H1 (cell line): ENCODE measurements at places on chromosomes 3 and 15.
A peak's percentile ranks its signal among the peaks of the same experiment; 100 is the strongest.

DNA sequence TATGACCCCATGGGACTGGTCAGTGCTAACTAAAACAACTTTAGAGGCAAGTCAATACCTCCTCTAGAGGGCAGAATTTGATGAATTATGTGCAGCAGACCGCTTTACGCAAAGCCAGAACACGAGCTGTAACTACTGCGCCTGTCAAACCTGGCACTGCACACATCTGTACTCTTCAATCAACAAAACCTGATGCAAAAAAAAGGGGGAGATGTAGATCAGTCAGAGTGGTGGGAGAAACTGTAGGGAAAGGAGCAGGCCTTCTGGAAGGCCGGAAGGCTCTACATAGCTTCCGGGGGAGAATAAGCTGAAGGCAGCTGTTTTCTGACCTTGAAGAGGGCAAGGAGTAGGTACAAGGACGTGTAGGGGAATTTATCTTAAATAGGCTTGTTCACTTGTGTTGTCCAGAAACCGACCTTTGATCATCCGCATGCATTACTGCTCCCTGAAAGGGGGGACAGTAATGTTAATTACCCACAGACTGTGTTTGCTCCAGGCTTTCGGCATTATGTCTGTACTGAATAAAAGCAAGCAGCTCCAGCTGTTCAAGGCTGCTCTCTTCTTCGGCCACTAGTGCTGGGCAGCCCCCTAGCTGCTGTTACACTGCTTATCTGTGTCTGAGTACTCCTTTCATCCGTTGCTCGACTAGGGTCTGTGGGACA lies 41.0 kb downstream of the GPR160 start:
- no peak overlapping the region for H3K4me3 ChIP-seq
- no peak for DNase-seq
- H3K27ac ChIP-seq, result no peak overlapping the region
- no peaks in the 10 kb centered on the region for H3K4me1 ChIP-seq
- H3K27me3 ChIP-seq, result no peaks in the 10 kb centered on the region

- DNase-seq, result no peak
- no peak overlapping the region for H3K27ac ChIP-seq
- H3K27me3 ChIP-seq, result no peaks in the 10 kb centered on the region
- no peak overlapping the region for H3K4me3 ChIP-seq
- no peaks in the 10 kb centered on the region for H3K4me1 ChIP-seq
Observed at GRCh38 chr3:154976072-154976983, 103.8 kb upstream of the MME start.

GRCh38 chr15:55528812-55529211 lies 20.8 kb upstream of the DNAAF4 start:
- H3K4me1 ChIP-seq, result no peaks in the 10 kb centered on the region
- H3K27ac ChIP-seq, result no peak overlapping the region
- DNase-seq, result no peak
- H3K4me3 ChIP-seq, result no peak overlapping the region
- peaks cover 7% of the 10 kb centered on the region for H3K27me3 ChIP-seq

- H3K27me3 ChIP-seq, result no peaks in the 10 kb centered on the region
- no peaks in the 10 kb centered on the region for H3K4me1 ChIP-seq
- H3K4me3 ChIP-seq, result no peak overlapping the region
- no peak overlapping the region for H3K27ac ChIP-seq
- H3K36me3 ChIP-seq, result no peaks in the 10 kb centered on the region
- no peak for DNase-seq
Observed at GRCh38 chr15:48449734-48450133, 118.5 kb downstream of the DUT start.

GRCh38 chr3:197333901-197334639 lies 35.7 kb upstream of the DLG1 start:
- no peak for DNase-seq
- no peaks in the 10 kb centered on the region for H3K27me3 ChIP-seq
- H3K36me3 ChIP-seq, result no peaks in the 10 kb centered on the region
- H3K27ac ChIP-seq, result no peak overlapping the region
- H3K4me1 ChIP-seq, result peaks cover 5% of the 10 kb centered on the region; the same call in 1 of the 2 replicates
- no peak overlapping the region for H3K4me3 ChIP-seq

DNA sequence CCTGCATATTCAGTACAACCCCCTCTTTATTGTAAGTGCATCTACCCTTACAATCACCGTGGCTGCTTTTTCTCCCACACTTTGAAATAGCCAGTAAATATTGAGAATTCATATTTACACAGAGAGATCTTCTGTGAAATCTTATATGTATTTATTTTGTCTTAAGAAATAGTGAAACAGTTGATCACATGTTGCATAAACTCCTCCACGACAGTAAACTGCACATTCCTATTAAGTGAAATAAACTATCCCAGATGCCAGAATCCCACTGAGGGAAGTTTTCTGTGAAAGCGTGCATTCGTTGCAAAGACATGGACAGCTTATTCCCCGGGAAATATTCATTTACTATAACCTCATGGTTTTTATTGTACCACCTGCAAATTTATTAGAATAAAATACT lies 796.0 kb downstream of the ROBO2 start:
- no peak overlapping the region for H3K4me3 ChIP-seq
- H3K27ac ChIP-seq, result no peak overlapping the region
- no peaks in the 10 kb centered on the region for H3K27me3 ChIP-seq
- no peak for DNase-seq
- no peaks in the 10 kb centered on the region for H3K36me3 ChIP-seq

DNA sequence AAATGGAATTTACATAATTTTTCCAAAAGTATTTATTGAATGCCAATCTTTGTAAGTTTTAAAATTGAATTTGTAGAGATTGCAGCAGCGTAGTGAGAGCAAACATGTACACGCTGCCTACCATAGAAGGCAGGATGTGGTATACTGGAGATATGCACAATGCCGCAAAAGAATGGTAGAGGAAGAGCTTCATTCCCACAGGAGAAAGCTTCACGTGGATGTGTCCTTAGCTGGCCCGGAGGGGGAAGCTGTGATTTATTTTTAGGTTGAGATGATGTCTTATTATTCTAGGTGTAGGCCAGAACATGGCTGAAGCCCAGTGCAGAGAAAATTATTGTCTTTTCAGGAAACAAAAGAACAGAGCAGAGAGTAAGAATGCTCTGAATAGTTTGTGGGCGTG lies 743.3 kb upstream of the BCHE start:
- H3K4me3 ChIP-seq, result no peak overlapping the region
- no peaks in the 10 kb centered on the region for H3K27me3 ChIP-seq
- H3K4me1 ChIP-seq, result no peaks in the 10 kb centered on the region

DNA sequence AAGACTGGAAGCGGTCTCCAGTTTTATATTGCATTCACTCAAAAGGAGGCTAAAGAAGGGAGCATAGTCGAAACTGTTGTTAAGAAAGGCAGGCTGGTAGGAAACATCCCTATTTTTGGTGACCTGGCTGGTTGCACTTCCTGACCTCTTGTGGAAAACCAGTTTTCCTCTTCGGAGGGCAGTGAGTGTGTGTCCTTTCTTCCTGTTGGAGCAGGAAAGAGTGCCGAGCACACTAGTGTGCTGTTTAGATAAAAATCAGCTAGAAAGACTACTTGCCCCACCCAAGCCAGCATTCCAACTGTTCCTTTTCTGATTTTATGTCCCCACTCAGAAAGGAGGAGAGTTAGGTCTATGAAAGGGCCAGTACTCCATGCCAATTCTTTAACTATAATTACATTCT lies 65.1 kb upstream of the CCR4 start:
- no peak overlapping the region for H3K4me3 ChIP-seq
- H3K27me3 ChIP-seq, result no peaks in the 10 kb centered on the region
- peaks cover 14% of the 10 kb centered on the region for H3K4me1 ChIP-seq

DNA sequence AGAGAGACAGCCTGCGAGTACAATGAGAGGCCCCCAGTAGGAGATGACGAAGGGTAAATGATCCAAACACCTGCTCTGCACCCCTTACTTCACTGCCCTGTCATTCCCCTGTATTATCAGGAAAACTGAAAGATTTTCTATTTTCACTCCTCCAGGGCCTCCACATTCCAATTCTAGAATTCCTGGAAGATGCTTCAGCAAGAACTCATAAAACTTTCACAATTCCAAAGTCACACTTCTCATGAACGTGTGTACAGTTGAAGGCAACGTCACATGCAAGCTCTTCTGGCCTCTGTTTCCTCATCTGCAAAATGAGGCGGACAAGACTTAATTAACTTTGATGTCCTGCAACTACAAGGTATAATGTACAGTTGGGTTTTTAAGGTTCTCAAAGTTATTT lies 62.8 kb upstream of the SPATA12 start:
- no peaks in the 10 kb centered on the region for H3K27me3 ChIP-seq
- H3K4me1 ChIP-seq, result no peaks in the 10 kb centered on the region
- no peak overlapping the region for H3K4me3 ChIP-seq
- H3K27ac ChIP-seq, result no peak overlapping the region
- DNase-seq, result no peak

- DNase-seq, result no peak
- H3K4me1 ChIP-seq, result peaks cover 6% of the 10 kb centered on the region; the same call in 1 of the 2 replicates
- H3K4me3 ChIP-seq, result no peak within 1 kb of the TSS
- H3K36me3 ChIP-seq, result no peaks in the 10 kb centered on the region
Observed at GRCh38 chr3:187368251-187369088, at the start of gene RTP4. Gene RTP4, plus strand, starts transcription at chr3:187368385. Its CDS starts 57 bp downstream, at chr3:187368442.

GRCh38 chr15:29903028-29903427 lies 80.8 kb upstream of the TJP1 start:
- H3K4me1 ChIP-seq, result peaks cover 6% of the 10 kb centered on the region; the same call in 1 of the 2 replicates
- no peaks in the 10 kb centered on the region for H3K36me3 ChIP-seq
- DNase-seq, result no peak
- no peak overlapping the region for H3K4me3 ChIP-seq

- no peak for DNase-seq
- H3K27ac ChIP-seq, result no peak overlapping the region
- H3K36me3 ChIP-seq, result no peaks in the 10 kb centered on the region
- peaks cover 7% of the 10 kb centered on the region; the same call in 1 of the 2 replicates for H3K27me3 ChIP-seq
Observed at GRCh38 chr15:74201710-74202420, 722 bp downstream of the STRA6 start.

- no peak overlapping the region for H3K27ac ChIP-seq
- H3K4me1 ChIP-seq, result no peaks in the 10 kb centered on the region
- H3K27me3 ChIP-seq, result peaks cover 1% of the 10 kb centered on the region
- H3K4me3 ChIP-seq, result no peak overlapping the region
Observed at GRCh38 chr3:66267031-66267430, 46.2 kb downstream of the SLC25A26 start.

DNA sequence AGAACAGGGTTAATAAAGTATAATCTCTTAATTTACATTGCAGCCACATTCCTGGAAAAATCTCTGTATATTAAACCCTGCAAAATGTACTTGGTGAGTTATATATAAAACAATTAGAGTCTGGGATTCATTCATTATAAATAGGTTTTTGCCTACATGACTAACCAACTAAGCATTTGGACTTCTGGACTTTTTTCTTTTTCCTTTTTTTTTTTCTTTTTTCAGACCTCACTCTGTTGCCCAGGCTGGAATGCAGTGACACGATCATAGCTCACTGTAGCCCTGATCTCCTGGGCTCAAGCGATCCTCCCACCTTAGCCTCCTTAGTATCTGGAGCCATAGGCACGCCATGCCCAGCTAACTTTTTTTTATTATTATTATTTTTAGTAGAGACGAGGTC lies 4.5 kb downstream of the DNAJC13 start:
- H3K4me3 ChIP-seq, result no peak overlapping the region
- H3K36me3 ChIP-seq, result no peaks in the 10 kb centered on the region
- no peak for DNase-seq

GRCh38 chr3:151733613-151734012 lies at the start of gene AADACL2:
Gene AADACL2, plus strand, starts transcription at chr3:151733927. Its CDS starts 109 bp downstream, at chr3:151734036.
- H3K27ac ChIP-seq, result no peak within 1 kb of the TSS
- no peak within 1 kb of the TSS for H3K4me3 ChIP-seq
- H3K36me3 ChIP-seq, result no peaks in the 10 kb centered on the region
- DNase-seq, result no peak
- H3K4me1 ChIP-seq, result no peaks in the 10 kb centered on the region
- H3K27me3 ChIP-seq, result no peaks in the 10 kb centered on the region

- no peak overlapping the region for H3K4me3 ChIP-seq
- no peak overlapping the region for H3K27ac ChIP-seq
- DNase-seq, result no peak
- H3K4me1 ChIP-seq, result no peaks in the 10 kb centered on the region; the same call in 1 of the 2 replicates
- H3K27me3 ChIP-seq, result no peaks in the 10 kb centered on the region
Observed at GRCh38 chr15:85710340-85710842, 84.3 kb downstream of the KLHL25 start.

GRCh38 chr3:139319428-139320402 lies 24.1 kb upstream of the MRPS22 start:
- H3K27ac ChIP-seq, result no peak overlapping the region
- H3K4me3 ChIP-seq, result no peak overlapping the region
- H3K36me3 ChIP-seq, result no peaks in the 10 kb centered on the region
- no peaks in the 10 kb centered on the region; the same call in 1 of the 2 replicates for H3K4me1 ChIP-seq
- H3K27me3 ChIP-seq, result no peaks in the 10 kb centered on the region
- DNase-seq, result peak; percentile 36

- no peak for DNase-seq
- no peak overlapping the region for H3K4me3 ChIP-seq
- no peak overlapping the region for H3K27ac ChIP-seq
- no peaks in the 10 kb centered on the region for H3K4me1 ChIP-seq
- no peaks in the 10 kb centered on the region for H3K36me3 ChIP-seq
Observed at GRCh38 chr3:155313300-155313699, 19.8 kb upstream of the STRIT1 start.

GRCh38 chr3:5784690-5785089 lies 597.2 kb downstream of the EDEM1 start:
- no peak overlapping the region for H3K4me3 ChIP-seq
- no peak overlapping the region for H3K27ac ChIP-seq
- no peak for DNase-seq

DNA sequence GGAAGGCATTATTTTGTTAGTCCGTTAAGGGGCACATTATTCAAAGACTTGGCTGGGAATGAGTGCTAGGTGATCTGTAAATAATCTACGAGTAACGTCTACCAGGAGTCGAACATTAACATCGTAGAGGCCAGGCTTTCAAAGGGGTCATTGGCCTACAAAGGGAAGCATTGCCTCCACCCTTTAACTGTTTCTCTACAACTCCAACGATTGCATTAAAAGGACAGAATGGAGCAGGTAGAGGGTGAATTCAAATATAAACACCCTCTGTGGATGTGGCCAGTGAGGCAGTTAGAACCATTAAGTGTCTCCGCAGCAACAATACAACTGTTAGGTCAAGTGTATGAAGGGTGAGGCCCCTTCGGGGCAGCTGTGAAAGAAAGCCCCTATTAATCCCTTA lies 126.0 kb upstream of the LMOD3 start:
- H3K27me3 ChIP-seq, result peaks cover 23% of the 10 kb centered on the region
- H3K36me3 ChIP-seq, result no peaks in the 10 kb centered on the region
- no peaks in the 10 kb centered on the region; the same call in 1 of the 2 replicates for H3K4me1 ChIP-seq
- no peak overlapping the region for H3K27ac ChIP-seq

- H3K4me3 ChIP-seq, result no peak overlapping the region
- no peaks in the 10 kb centered on the region for H3K4me1 ChIP-seq
- DNase-seq, result no peak
- H3K27ac ChIP-seq, result no peak overlapping the region
Observed at GRCh38 chr3:12454816-12455121, 29.5 kb upstream of the TSEN2 start.

- H3K4me3 ChIP-seq, result no peak overlapping the region
- no peaks in the 10 kb centered on the region for H3K27me3 ChIP-seq
- H3K27ac ChIP-seq, result no peak overlapping the region
Observed at GRCh38 chr15:78060232-78060631, 17.3 kb downstream of the TBC1D2B start.

DNA sequence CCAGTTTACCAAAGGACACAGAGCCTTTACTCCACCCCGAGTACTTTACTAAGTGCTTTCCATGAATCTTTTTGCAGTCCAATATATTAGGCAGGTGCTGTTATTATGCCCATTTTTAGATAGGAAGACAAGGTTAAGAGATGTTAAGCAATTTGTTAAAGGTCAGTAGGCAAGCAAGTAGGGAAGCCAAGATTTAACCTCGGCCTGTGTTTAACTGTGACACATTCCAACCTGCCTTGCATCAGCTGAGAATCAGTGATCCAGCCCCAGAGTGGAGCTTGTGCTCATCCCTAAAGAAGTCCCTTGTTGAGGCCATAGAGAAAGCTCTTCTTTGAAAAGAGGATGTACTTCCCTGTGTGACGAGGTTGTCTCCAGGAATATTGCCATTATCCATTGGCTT lies 51.3 kb upstream of the C15orf61 start:
- DNase-seq, result no peak
- no peak overlapping the region for H3K27ac ChIP-seq
- no peak overlapping the region for H3K4me3 ChIP-seq
- no peaks in the 10 kb centered on the region for H3K4me1 ChIP-seq
